ENCODE measurements at places on chromosomes 2 and 18. TPM values are rescaled to one million over a fixed set of nuclear protein-coding genes. Genes with fewer than 3 reads are reported as not detected.

Gene CD8B2
- polyA plus RNA-seq: 0.05 TPM

Gene TMEM178A
- polyA plus RNA-seq: 18.7 TPM

Gene KATNAL2
- polyA plus RNA-seq: 6.1 TPM

Gene CDH2
- polyA plus RNA-seq: 4.6 TPM

Gene SNTG2
- 0.13 TPM for polyA plus RNA-seq

Gene ZNF521
- polyA plus RNA-seq: 51.9 TPM

Measured in muscle of arm (tissue), 14 donors.